ENCODE measurements at places on chromosomes 13 and 19.

- no peak for DNase-seq
Measured at GRCh38 chr19:703651-704446, 4.9 kb upstream of the PALM start.

DNA sequence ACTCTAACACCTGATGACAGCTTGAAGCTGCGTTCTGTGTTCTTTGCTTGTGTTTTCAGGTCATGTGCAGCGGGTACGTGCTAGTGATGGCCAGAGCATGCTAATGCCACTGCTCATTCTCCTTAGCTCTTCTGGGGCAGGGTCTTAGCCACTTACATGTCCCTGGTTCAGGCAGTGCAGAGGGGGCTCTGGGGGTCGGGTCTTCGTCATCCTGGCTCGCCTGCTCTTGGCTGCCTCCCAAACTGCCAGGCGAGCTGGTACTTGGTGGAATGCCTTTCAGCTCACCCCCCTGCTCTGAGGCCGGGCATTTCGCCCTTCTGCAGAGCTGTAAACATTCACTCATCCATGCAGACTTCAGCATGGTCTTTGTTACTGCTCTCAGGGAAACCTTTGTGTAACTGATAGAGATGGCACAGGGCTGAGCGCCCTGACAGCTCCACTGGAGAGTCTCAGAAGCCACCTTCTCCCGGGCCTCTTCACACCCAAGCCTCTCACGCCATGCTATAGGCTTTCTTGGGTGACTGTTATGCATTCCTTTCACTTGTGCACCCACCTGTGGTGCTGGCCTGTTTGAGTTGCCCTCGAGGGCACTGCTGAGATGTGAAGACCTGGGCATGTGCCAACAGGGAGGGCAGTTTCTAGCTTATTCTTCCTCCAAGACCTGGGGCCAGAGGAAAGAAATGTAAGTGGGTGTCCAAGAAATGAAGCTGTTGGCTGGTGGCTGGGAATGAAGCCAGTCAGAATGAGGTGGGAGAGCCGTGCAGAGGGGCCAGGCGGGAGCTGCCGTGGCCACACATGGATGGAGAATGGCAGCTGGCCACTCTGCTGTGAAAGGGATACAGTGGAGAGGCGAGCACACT, 24.4 kb downstream of the FAM124A start:
- no peak for DNase-seq

GRCh38 chr19:30911491-30911890, 437.7 kb downstream of the TSHZ3 start:
- no peak for DNase-seq

DNA sequence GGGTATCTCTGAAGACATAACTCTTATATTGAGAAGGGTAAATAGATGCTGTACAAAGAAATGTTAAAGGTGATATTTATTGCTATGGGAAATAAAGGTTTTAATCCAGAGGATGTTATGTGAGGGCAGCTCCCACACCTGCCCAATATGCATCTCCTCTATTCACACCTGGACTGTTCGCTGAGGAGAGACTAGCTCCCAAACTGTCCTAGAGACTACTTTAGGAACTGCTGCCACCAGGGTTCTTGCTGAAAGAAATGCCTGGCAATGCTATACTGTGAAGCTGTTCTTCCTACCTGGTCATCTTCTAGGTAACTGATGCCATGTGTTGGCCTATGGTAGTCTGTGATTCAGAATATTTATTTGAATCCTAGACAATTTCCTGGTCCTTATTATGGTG, 1421.5 kb upstream of the SPRY2 start:
- DNase-seq, result no peak

DNA sequence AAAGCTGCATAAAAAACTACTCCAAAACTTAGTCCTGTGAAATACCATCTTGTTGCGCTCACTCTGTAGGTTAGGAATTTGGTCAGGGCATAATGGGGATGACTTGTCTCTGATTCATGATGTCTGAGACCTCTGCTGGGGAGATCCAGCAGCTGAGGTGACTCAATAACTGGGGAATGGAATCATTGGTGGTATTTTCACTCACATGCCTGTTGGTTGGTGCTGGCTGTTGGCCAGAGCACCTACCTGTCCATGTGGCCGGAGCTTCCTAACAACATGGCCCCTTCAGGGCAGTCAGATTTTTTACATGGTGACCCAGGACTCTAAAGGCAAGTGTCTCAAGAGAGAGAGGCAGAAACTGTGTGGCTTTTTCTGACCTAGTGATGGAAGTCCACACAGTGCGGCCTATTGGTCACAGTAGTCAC, 7.4 kb upstream of the ESD start:
- peak; percentile 98 for DNase-seq

DNA sequence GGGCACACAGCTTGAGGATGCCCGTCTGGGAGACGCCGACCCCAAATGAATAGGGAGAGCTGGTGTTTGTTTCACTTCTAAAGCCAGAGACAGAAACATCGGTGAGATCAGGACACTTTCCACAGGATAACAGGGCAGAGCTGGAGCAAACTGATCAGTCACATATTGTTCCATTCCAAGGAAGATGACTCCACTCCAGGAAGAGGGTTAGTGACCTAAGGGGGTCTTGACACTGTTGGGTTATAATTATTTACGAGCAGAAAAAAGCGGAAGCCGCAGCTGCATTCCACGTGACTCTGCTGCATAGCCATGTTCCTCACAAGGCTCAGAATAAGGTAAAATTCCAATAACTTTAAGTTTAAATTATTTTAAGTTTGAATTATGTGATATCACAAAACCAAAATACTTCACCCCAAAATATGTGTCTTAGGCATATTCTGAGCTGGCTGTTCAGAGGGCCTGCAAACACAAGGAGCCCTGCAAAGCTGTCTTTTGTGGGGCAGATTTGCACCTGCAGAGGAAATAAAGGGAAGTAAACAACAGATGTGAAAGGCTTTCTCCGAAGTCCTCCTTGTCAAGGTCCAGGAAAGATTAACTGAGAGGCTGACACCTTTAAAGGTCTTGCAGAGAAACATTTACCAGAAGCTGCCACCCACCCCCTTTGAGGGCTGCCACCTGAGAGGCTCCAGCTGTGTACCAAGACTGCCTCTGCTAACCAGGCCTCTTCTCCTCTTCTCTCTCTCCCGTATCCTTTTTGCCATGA, 819.2 kb downstream of the UQCRFS1 start:
- DNase-seq, result no peak

- DNase-seq, result no peak
Measured at GRCh38 chr19:53671663-53672062, 39.9 kb downstream of the DPRX start.

- DNase-seq, result no peak
Measured at GRCh38 chr19:18379803-18380747, 5.9 kb upstream of the GDF15 start.

- DNase-seq, result no peak
Measured at GRCh38 chr13:111516712-111517640, 196.5 kb downstream of the TEX29 start.

- no peak for DNase-seq
Measured at GRCh38 chr19:45958769-45959516, 14.7 kb downstream of the NOVA2 start.

- DNase-seq, result no peak
Measured at GRCh38 chr13:57630661-57631595, 616 bp upstream of the PCDH17 start.

DNA sequence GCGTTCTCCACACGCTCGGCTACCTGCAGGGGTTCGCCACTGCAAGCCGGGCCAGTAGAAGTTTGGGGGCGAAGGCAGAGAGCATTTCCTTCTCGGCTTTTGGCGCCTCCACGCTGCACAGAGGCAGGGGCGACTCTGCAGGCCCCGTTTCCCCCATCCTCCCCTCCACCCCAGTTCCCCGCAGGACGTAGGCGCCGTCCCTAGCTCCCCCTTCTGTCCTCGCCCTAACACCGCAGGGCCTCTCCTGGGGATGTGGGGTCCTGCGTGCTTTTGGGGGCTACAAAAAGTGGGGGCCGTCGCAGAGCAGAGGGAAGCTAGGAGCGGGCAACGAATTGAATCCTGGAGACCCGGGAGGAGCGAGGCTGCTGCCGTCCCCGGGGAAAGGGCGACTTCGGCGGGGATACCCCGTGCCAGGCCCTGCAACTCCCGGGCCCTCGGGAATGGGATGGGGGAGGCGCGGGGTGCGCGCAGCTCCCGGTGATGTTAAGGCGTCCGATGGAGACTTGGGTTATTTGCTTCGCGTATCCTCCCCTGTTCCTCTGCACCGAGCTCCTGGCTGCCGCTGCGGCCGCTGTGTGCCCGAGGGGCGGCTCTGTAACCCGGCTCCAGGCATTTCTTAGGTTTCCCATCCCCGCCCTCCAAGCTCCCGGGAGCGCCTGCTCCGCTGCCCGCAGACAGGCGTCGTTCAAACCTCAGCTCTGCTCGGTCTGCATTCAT, 255.9 kb upstream of the SOX21 start:
- DNase-seq, result no peak

DNA sequence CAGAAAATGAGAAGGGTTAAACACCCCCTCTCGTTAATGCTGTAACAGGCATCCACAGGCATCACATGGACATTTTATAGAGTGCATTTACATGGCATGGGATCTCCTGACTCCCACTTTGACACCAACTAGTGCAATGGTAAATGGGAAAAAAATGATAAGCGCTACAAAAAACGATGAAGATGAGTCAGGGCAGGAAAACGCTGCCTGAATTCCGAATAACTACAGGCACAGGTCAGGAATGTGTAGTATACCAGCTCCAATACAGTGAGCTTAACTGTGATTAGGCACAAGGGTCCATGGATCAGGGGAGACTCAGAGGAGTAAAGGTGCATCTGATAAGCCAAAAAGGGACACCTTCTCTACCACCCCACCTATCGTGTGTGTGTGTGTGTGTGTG, 223.6 kb downstream of the FOXO1 start:
- no peak for DNase-seq

GRCh38 chr13:112991609-112992008, 22.6 kb downstream of the MCF2L start:
- no peak for DNase-seq

DNA sequence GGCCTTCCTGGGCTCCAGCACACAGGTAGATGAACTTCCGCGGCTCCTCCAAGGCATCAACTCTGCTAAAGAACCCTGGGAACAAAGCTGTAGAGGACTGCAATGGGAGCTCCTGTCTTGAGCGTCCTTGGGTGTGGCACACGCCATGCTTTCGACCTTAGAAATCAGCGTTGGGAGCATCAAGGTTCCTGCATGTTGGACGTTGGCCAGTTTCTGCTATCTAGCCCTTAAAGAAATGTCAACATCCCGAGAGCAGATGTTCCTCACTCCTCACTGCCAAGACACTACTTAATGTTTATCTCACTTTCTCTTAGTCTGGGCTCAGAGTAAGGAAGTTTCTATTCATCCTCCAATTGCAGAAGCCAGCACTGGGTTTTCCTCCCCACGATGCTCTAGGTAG, 70.6 kb upstream of the MEDAG start:
- no peak for DNase-seq

- DNase-seq, result no peak
Measured at GRCh38 chr13:53200075-53200474, 171.5 kb downstream of the OLFM4 start.

DNA sequence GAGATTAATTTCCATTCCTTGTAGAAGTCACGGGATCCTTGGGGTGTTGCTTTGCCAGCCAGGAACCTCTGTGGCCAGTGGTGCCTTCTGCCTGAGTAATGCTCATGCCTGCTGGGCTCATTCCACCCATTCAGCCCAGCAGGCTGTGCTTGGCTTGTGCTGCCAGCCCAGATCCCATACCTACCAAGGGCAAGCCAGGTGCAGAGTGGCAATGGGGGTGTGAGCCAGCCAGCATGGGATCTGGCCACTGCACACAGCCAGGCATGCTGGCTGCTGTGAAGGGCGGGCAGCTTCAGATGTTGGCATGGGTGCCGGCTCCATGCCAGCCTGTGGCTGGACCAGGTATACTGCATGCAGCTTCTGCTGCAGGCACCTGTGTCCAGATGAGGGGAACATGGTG, 42.5 kb downstream of the WDFY2 start:
- no peak for DNase-seq

DNA sequence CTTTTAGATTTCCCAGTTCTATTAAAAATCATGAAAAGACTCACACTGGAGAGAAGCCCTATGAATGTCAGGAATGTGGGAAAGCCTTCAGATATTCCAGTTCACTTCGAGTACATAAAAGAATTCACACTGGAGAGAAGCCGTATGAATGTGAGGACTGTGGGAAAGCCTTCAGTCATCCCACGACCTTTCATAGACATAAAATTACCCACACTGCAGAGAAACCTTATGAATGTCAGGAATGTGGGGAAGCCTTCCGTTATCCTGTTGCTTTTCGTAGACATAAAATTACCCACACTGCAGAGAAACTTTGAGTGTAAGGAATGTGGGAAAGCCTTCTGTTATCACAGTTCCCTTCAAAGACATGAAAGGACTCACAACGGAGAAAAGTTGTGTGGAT, 55.2 kb downstream of the ZNF627 start:
- no peak for DNase-seq

DNA sequence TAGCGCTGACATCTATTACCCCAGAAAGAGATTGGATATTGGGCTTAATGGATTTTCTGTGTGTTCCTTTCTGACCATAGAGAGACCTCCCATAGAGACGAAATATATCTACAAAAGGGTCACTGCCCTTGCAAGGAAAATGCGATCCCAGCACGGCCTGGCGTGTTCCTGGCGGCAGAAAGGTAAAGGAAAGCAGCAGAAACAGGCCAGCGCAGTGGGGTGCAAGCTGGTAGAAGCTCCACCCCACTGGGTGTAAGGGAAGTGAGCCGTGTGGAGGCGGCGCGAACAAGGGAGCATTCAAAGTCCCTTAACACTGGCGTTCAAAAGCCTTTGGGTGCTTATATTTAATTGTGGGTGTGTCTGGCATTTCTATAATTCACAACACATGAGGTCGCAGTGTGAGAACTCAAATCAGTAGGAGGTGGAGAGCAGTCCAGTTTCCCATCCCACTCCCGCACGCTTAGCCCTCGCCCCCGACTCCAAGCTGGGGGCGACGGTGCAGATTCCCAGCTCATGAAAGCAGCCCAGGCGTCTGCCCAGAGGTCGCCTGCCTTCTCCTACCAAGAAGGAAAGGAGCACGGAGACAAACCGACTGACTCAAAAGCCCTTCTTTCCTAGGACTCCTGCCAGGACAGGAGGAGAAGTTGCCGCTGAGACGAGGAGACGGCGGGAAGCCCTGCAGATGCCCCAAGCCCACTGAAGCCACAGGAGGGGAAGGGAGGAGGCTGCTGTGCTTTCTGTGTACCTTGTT, 478.4 kb downstream of the FOXO1 start:
- DNase-seq, result no peak

GRCh38 chr13:114099918-114100445, 32.4 kb downstream of the RASA3 start:
- no peak for DNase-seq

GRCh38 chr19:58107778-58108545, 9.9 kb upstream of the ZSCAN18 start:
- DNase-seq, result no peak
